T-helper 2 cell (primary cell): ENCODE measurements at places on chromosomes 1 and 21.
A peak's percentile ranks its signal among the peaks of the same experiment; 100 is the strongest.

GRCh38 chr1:174286042-174286441, 126.7 kb downstream of the RABGAP1L start:
- DNase-seq, result no peak

GRCh38 chr1:30616759-30617158, 106.6 kb downstream of the MATN1 start:
- no peak for DNase-seq

DNA sequence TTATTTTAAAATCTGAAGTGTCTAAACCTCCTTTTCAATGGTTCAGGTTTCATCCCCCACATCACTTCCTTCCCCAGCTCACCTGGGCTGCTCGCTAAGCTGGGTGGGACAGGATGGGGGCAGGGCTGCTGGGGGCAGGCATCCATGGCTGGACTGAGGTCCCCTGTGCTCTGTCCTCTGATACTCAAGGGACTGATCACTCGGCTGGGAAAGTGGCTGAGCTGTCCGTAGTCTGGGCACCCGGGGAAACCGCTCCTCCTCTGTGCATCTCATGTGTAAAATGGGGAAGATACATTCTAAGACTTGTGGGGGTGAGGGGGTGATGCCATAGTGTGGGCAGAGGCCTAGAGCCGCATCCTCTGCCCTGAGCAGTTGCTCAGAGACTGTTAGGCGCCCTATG, 411.2 kb downstream of the MATN1 start:
- DNase-seq, result no peak

- DNase-seq, result no peak
Measured at GRCh38 chr1:4658643-4659628, 4.5 kb downstream of the AJAP1 start.

- DNase-seq, result no peak
Measured at GRCh38 chr1:16226490-16227179, 10.3 kb downstream of the CPLANE2 start.

- no peak for DNase-seq
Measured at GRCh38 chr1:157226739-157227138, 88.5 kb upstream of the ETV3 start.

GRCh38 chr1:216960716-216961115, 237.5 kb upstream of the ESRRG start:
- no peak for DNase-seq

DNA sequence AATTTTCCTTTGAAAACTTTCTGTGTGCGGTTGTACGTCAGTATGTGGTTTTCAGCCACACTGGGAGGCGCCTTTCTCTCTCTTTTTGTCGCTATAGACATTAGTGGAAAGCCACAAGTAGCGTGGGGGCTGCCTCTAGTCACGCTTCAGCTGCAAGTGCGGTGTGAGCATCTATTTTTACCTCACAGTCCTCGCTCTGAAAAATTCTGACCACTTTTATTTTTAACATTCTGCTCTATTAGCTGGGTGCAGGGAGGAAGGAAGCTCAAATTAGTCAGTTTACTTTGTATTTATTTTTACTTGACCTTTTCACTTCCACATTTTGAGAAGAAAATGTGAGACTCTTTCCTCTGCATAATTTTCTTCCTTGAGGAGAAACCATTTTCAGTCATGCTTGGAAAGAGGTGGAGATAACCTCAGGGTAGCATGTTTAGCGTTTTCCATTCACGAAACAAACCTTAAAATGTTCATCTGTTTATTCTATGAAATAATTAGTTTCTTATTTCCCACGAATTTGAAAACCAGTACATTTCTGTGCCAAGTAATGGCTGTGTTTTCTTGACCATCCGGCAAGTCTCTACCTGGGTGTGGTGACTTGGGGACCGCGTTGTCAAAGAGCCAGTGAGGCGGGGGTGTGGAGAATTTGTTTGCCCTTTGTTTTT, 35.6 kb downstream of the ADARB1 start:
- DNase-seq, result no peak

- DNase-seq, result no peak
Measured at GRCh38 chr1:92184632-92185031, 33.1 kb upstream of the C1orf146 start.

- no peak for DNase-seq
Measured at GRCh38 chr1:119647734-119648619, at the start of gene ZNF697. ZNF697 (minus strand) TSS chr1:119648266; CDS start chr1:119626100, 22,166 bp downstream.

DNA sequence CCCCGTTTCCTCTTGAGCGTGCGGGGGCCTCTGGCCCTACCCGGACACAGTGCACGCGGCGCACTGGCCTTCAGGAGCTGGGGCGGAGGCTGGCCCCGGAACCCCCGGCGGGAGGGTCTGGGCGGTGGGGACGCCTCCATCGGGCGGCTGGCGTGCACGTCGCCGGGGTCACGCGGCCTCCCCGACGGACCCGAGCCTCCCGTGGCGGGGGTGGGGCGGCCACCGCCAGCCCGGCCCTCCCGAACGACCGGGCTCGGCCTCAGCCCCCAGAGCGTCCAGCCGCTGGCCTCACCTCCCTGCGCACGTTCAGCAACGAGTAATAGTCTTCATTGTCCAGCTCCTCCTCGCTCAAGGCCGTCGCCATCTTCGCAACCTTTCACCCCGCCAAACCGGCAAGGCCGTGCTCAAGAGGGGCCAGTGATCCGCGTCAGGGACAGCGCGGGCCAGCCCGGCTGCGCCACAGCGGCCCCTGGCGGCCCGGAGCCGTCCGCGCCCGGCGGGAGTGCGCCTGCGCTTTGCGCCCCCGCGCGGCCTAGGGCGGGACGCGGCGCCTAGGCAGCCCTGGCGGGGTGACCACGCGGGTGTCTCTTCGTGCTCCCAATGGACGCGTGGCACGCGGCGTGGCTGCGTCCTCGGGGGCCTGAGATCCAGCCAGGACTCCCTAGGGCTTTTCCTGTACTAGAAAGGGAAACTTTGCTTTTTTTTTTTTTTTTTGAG, at the start of gene DNAJC11:
Gene DNAJC11, minus strand, starts transcription at position 380 of the 717 bp plus-strand sequence. Its CDS starts 16 bp downstream, at position 364.
- DNase-seq, result peak; percentile 88

DNA sequence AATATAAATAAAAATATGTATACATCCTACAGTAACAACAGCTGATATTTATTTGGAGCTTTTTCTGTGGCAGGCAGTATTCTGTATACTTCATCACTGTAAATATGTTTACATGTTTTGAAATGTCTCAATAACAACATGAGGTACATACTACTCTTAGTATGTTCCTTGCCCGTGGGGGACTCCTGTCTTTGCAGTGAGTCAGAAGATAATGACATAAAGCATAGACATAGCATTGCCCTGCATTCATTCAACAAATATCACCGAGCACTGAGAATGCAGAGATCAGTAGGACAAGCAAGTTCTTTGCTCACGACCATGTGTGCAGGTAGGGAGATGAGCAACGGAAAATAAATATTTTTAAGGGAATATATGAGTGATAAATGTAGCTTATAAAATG, 246.5 kb downstream of the LTN1 start:
- DNase-seq, result no peak

DNA sequence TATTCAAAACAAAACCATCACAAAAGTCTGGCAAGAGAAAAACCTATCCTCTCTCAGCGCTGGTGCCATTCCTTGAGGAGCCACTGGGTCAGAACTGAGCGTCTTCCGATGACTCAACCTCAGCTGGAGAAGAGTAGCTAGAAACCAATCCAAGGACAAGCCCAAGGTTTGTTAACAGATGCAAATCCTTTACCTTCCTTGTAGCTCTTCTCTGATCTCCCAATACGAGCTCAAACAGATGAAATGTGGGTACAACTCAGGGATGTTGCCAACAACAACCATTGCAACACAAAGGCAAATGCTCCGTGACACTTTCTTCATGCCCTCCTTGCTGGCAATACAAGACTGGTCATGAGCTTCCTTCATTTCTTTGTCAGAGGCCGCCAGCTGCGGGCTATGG, 337.1 kb downstream of the SIPA1L2 start:
- DNase-seq, result no peak

- DNase-seq, result no peak
Measured at GRCh38 chr1:178686407-178686806, 38.6 kb upstream of the RALGPS2 start.

- DNase-seq, result no peak
Measured at GRCh38 chr21:40373761-40374160, 473.2 kb downstream of the DSCAM start.

GRCh38 chr1:220513834-220514233, 14.1 kb upstream of the MARK1 start:
- no peak for DNase-seq

DNA sequence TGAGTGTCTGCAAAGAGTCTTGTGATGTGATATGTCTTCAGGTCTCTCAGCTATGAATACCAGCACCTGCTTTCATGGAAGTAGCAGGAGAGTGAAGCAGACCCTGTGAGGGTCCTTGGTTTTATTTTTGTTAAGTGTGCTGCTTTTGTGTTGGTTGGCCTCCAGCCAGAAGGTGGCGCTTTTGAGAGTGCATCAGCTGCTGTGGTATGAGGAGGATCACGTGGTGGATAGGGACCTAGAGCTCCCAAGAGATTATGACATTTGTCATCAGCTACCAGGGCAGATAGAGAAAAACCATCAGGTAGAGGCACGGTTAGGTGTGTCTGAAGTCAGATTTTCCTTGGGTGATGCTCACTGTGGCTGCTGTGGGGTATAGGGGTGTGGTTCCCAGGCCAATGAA, 1232.1 kb downstream of the MRPL39 start:
- no peak for DNase-seq

DNA sequence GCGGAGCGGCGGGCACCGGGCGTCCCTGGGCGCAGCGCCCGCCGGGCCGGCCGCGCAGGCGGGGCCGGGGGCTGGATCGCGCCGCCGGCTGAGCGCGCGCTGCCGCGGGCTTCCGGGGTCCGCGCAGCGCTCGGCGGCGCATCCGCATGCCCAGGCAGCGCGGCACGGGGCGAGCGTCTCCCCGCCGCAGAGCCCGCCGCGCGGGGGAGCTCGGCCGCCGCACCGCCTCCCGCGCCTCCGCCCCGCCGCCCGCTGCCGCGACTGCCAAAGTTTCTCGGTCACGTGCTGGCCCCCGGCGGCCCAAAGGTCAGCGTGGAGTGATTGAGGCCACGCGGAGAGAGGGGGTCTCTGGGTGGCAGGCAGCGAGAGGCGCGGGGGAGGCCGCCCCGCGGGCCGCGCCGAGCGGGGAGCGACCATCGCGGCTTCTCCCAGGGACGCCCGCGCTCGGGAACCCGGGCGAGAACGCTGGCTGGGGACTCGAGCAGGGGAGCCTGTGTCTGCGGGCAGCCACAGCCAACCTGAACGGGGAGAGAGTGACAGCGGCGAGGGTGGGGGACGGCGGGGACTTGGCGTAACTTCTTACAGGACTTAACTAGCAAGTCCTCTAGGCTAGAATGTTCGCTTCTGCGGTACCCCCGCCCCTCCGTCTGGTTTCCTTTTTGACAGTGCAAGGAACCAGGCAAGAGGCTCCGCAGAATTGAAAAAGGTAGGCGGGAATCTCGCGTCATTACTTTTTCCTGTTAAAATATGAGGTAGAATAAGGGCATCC, at the start of gene ILDR2:
Gene ILDR2, minus strand, starts transcription at position 180 of the 769 bp plus-strand sequence. CDS start 272 bp downstream, outside the sequence.
- DNase-seq, result no peak

DNA sequence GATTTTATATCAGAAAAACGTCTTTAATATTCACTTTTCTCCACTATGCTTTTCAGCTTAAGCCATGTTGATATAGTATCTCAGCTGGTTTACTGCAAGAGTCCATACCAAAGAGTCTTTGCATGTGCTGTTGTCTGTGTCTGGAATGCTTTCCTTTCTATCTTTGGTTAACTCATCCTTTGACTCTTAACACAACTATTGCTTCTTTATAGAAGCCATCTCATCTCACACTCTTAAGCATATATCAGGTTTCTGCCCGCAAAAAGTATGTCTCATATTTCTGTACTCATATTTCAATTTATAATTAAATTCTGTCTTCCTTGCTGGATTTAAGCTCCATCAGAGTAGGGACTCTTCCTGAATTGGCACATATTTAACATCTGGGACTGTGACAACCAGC, 220.9 kb upstream of the KCNK2 start:
- DNase-seq, result no peak

DNA sequence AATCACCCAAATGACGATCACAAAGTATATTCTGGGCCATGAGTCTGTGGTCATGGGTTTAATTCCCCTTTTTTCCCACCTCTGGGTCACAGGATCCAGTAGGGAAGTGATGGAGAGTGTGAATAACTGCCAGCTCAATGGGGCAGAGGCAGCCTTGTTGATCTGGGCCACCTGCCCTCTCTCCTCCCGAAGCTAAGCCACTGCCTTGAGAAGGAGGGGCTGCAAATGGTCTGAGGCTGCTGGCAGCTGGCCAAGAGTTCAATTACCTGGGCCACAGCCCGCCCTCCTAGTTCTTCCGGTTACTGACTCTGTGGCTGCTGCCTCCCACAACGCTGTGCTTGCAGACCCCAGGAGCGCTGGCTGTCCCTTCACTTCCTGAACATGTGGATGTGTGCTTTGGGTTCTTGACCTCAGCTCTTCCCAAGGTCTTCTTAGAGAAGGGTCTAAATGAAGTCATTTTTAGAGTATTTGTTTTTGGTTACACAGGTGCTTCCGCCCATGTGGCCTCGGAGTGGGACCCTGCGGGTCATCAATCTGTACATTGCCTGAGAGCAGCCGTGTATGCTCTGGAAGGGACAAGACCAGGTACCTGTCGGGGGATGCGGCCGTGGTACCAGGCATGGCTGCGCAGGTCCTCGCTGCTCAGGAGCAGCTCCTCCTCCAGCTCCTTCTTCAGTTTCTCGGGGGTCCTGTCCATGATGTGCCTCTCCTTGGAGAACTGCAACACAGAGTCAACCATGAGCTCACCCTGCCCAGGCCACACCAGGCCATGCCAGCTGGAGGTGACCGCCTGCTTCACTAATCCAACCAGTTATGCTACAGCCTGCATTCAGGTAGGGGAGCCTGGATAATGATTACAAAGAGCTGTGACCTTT, 89.7 kb downstream of the BCAR3 start:
- no peak for DNase-seq

GRCh38 chr1:28259934-28260802, 850 bp downstream of the SESN2 start:
- no peak for DNase-seq

DNA sequence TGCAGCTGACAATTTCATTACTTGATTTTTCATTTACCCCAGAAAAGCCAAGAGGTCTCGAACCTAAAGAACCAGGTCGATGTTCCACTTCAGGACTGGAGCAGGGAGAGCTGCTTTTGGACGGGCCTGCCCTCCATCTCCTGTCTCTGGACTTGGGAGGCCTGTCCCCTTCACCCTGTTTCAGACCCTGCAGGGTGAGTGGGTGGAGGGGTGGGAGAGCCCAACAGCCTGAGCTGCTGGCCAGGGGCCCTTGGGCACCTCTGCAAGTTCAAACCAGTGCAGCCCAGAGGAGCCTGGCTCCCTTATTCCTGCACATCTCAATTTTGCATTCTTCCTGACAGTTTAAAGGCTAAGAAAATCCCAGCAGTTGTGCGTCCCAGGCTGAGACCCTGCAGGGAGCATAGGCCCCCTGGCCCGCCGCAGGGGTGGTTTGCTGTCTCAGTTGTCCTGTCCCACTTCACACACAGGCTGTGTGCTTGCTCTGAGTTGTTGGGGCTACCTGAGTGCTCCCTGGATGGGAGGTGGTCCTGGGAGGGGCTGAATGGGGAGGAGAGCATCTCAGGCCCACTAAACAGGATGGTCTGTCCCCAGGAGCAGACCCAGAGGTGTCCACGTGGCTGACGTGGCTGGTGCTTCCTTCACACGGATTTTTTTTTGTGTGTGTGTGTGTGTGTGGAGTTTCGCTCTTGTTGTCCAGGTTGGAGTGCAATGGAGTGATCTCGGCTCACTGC, 443.7 kb downstream of the PTPRU start:
- no peak for DNase-seq
